Activated CD4-positive, alpha-beta T cell treated with anti-CD3 and anti-CD28 coated beads for 36 hours (primary cell): ENCODE measurements at places on chromosomes 7 and 10.

DNA sequence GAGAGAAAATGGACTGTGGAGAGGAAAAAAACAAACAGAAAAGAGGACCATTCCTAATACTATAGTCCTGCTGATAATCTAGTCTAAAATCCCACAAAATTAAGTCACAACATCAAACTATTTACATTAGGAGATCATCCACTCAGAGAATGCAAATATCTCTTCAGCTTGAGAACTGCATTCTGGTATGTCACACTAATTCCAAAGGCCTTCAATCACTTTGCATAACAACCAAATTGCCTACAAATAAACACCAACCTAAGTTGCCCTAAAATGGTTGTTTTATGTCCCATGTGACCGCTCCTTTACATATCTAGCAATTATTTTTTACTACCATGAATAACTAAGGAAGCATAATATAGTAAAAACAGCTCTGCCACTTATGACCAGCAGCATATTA is 264.3 kb downstream of the CACNA2D1 start:
- DNase-seq = no peak

DNA sequence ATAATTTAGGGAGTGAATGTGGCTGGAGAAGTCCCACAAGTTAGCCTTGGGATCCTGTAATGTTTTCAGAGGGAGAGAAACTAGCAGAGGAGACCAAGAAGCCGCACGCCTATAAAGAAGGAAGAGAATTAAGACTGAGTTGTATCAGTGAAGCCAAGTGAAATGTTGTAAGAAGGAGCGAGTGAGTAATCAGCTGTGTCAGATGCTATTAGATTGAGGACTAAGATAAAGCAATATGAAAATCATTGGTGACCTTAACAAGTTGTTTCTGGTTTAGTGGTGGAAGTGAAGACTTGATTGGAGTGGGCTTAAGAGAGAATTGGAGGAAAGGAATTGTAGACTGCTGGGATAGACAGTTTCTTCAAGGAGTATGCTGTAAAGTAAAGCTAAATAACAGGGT is 8.8 kb downstream of the CCSER2 start:
- no peak for DNase-seq

DNA sequence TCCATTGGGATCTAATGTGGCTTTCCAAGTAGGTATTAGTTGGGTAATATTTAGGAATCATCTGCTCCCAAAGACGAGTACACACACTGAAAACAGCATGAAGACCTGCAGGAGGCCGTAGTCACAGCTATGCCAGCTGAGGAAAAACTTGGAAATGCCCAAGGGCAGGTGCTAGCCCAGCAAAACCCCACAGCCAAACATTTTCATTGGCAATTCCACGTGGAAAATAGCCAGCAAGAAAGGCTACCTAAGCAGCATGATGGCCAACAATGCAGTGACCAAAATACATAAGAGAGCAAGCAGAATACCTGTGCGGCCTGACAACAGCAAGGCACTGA is 32.7 kb downstream of the DOCK4 start:
- no peak for DNase-seq

DNA sequence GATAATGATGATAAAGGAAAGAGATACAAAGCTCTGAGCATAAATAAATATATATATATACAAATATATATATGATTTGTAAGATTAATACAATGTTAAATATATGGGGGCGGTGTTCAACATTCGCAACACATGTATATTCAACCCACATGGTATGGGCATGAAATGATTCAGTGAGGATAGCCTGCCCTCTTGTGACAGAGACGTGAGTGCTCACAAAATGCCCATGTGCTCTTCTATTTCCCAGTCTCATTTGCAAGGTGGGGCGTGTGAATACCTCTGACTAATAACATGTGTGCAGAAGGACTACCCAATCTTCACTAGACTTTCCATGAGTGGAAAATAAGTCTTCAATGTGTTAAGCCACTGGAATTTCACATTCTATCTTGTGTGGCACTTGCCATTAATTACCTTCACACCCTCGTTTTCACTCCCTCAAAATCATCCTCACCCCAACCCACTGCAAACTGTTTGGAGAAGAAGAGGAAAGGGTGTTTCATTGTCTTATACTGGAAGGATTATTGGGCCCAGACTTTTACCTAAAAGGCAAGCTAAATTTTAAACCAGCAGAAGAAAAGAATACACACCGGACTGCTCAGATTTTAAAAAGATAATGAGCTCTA is 26.9 kb downstream of the ASAH2 start:
- peak; percentile 46 for DNase-seq

GRCh38 chr10:71799608-71800453 is 26.5 kb upstream of the VSIR start:
- DNase-seq = no peak

DNA sequence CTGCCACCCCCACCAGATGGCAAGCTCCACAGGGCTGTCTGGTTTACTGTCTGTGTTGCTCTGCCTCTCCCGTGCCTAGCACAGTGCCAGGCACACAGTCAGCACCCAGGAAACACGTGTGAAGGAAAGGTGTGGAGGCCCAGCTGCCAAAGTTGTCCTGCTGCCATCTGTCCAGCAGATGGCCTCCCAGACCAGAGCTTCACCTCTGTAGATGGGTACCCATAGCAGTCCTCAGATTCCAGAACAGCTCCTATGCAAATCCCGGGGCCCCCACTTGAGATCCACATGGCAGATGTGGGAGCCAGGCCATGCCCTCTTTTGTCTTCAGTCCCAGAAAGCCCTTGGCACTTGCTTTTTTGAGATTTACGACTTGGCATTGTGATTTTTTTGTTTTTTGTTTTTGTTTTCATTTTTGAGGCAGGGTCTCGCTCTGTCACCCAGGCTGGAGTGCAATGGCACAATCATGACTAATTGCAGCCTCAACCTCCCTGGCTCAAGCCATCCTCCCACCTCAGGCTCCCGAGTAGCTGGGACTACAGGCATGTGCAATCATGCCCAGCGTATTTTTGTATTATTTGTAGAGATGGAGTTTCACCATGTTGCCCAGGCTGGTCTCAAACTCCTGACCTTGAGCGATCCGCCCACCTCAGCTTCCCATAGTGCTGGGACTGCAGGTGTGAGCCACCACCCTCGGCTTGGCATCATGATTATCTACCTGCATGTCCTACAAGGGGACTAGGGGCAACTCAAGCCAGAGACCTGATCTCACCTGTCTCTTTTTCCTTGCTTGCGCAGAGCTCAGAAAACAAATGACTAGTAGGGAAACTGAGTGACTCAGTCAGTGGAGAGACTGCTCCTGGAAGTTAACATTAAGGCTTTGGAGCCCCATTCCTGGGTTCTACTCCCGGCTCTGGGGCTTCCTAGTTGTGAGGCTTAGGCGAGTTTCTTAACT is 16.9 kb upstream of the PALD1 start:
- peak; percentile 73 for DNase-seq

DNA sequence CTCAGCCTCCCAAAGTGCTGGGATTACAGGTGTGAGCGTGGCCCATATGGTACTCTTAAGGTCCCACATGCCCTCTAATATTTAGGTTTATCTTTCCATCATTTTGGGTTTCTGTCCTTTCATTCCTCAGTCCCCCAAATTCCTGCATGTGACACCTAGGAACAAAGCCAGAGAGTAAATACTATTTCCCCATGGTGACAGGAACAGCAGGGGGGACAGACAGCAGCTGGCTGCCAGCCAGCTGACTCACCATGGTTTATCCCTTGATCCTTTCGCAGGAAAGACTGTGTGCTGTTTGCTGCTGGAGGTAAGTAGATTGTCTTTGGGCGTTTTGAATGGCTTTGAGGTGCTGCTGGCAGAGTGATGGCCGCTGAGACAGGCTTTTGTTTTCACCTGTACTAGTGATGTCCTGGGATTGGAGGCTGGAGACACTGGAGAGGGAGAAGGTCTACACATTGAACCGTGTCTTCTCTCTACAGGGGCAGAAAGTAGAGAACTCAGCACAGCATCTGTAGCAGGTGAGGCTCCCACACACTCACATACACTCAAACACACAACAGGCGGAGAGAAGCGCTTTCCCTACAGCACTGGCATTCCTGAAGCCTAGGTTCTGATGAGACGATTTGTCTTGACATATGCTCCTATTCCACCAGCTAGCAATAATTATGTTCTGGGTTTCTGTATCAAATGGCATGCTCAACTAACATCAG is 83.7 kb upstream of the EFCAB10 start:
- no peak for DNase-seq

- peak; percentile 94 for DNase-seq
These were observed 89.2 kb downstream of the PAXIP1 start for GRCh38 chr7:154913638-154914307.

- peak; percentile 29 for DNase-seq
These were observed 43.5 kb downstream of the PRTFDC1 start for GRCh38 chr10:24908793-24909423.

DNA sequence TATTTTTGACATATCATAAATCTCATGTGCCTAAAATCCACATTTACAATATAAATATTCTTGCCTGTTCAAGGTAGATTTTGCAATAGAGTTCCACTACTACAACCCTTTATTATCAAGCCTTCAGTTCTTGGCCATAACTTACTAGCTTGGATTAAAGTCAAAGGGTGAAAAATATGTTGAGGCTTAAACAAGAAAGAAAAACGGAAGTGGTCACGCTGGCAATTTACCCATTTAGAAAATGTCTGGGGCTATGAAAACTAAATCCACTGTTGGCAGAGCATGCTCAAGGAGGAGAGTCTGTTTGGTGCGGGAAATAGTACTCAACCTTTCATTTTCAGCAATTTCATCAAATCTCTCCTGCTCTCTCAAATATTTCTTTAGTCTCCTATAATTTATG is 209.8 kb upstream of the RHOBTB1 start:
- no peak for DNase-seq

- no peak for DNase-seq
These were observed 4.2 kb upstream of the HOXA10 start for GRCh38 chr7:27178366-27178765.

DNA sequence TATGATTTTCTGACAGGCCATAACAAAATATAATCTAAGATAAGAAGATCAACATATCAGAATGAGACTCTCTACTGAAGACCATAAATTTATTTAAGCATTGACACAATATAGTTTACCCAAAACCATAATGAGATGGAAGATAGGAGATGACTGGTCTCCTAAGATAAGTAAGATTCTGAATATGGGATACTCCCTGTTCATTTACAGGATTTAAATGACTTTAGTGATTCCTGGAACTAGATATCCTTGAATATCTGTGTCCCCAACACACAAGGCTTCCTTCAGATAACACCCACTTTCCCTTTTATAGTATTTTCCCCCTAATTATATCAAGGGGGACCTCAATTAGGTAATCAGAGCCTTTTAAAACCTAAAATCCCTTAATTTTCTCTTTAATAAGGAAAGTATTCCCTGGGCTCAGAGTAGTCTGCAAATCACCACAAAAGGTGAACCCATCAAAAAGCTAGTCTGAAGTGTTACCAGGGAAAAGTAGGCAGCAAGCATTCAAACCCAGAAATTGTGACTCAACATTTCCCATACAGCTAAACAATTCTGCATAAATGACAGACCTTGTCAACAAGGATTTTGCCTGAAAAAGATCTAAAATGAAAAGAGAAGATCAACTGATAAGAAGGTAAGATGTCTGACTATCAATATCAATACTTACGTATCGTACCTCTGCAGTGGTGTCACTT is 99.9 kb downstream of the CNOT4 start:
- no peak for DNase-seq

DNA sequence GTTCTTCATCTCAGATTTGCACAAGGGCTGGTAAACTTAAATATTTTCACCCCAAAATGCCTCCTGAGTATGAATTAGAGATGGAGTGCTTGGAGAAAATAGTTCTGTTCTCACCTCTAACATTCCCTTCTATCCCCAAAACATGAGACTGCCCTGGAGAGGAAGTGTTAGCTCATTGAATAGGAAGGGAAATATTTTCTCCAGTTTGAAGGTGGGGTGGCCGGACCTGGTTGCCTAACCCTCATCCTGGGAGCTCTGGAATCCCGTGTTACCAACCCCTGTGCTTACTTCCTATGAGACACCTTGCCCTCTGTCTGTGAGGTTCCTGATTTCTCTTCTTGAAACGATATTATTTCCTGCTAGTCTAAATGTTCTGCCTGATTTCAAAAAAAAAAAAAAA is 779 bp downstream of the IFIT2 start:
- no peak for DNase-seq

DNA sequence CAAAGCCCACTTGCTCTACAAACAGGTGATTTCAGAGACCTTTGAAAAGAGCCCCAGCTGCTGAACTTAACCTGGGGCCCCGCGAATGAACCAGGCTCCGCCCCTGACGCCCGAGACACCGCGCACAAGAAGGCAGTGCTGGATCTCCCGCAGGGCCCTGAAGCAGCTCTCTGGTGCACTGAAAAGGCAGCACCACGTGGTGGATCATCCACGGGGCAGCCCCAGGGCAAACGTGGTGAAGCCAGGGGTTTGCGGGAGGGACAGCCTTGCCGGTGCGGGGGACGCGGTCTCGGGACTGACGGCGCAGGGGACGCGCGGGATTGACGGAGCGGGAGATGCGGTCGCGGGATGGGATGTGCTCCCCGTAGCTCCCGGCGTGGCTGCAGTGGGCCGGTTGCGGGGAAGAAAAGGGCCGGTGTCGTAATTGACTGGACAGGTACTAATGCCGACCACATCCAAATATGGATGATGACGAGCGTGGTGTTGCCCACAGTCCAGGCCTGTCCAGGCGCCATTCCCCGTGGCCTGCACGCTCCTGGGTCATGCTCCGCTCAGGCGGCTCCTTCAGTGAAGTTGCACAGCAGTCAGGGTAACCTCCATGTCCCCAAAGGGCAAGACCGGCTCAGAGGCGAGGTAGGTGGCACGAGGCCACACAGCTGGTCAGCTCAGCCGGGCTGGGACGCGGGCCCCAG is 421.1 kb downstream of the DNAJB6 start:
- no peak for DNase-seq

GRCh38 chr7:138935465-138936011 is 45.7 kb downstream of the KIAA1549 start:
- DNase-seq = no peak

DNA sequence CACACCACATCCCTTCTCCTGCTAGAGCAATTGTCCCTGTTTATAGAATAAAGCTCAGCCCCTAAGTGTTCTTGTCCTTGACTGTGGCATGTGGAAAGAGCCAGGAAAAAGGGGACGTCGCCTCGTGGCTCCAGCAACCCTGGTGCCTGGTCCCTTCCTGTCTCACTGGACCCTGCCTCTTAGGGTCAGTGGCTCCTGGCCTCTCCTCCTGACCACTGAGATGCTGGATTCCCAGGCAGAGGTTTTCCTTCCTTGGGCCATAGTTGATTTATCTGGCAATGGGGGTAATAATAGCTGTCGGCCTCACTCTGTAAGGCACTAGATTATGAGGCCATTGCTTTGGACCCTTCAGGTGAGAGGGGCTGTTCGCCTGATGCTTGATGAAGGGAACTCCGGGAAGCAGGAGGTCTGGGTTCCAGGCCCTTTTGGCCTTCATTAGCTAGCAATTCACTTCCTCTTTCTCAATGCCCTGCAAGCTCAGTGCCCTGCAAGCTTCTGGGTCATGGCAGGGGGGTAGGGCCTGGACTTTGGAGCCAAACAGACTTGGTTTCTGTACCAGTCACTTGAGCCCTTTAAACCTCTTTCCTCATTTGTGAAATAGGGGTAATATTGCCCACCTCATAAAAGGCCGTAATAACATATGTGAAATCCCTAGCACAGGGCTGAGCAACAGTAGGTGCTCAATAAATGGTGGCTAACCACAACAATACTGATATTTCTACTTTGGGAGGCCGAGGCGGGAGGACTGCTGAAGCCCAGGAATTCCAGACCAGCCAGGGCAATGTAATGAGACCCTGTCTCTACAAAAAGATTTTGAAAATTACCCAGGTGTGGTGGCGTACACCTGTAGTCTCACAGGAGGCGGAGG is 1.1 kb downstream of the ASL start:
- no peak for DNase-seq
